ENCODE measurements at places on chromosomes 5 and 9.

DNA sequence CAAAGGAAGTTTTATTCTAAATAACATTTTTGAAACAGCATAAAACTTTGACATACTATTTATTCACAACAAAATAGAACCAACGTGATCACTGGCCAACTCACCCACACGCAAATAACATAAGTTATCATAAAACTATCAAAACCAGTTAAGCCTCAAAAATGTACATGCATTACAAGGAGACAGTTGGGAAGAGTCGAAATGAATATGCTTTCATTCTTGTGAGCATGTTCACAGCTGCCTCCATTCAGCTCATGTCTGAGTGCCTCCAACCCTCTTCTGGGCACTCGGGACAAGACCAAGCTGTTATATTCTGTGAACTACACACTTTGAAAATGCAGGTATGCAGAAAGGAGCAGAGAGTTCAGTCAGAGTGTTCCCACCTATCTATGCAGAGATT lies 284.9 kb downstream of the BNC2 start:
- DNase-seq: no peak

DNA sequence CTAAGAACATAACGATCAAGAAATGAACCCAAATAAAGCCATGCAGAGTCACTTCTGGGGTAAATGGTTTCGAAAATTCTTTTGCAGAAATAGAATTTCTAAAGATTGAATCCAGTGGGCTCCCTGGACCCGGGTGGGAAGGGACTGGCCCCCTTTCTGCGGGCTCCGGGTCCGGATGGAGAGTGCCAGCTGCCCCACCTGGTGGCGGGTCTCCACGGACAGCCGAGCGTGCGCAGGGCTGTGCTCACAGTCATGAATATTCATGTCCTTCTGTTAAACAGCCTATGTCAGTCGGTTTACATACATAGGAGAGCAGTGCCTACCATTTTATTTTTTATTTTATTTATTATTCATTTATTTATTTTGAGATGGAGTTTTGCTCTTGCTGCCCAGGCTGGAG lies 4.7 kb upstream of the PPP1R26 start:
- no peak for DNase-seq

- no peak for DNase-seq
Measured at GRCh38 chr9:135251331-135251761, 163.9 kb downstream of the OLFM1 start.

GRCh38 chr9:110837401-110838005 lies 168.9 kb downstream of the MUSK start:
- DNase-seq: no peak

DNA sequence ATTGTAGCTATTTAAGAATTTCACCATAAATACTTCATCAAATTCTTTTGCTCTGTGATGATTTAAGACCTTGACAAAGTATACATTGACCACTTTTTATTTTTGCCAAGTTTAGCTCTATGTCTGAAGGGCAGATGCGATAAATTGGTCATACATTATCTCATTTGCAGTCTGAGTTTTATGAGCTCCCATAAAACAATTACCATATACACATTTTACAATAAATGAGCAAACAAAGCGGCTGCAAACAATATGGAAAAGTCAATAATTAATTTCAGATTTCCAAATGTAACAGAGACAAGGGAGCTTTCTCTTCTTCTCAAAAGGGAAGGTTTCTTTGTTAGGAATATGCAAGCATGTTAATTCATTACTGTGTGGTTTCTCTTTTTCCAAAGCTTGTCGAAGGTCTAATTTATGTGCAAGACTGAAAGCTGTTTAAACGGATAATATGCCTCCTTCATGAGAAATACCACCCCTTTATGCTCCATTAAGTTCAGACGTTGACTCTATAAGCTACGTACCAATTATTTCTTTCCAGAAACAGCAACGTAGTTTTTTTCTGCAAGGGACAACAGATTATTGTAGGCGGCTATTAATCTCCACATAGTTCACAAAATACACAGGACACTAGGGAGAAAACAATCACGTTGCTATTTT lies 7.0 kb upstream of the IZUMO3 start:
- no peak for DNase-seq

- peak; percentile 32 for DNase-seq
Measured at GRCh38 chr5:34474573-34475021, 181.5 kb upstream of the RAI14 start.

- no peak for DNase-seq
Measured at GRCh38 chr9:87512311-87512710, 14.6 kb downstream of the DAPK1 start.

- no peak for DNase-seq
Measured at GRCh38 chr9:26527931-26528330, 364.7 kb downstream of the CAAP1 start.

DNA sequence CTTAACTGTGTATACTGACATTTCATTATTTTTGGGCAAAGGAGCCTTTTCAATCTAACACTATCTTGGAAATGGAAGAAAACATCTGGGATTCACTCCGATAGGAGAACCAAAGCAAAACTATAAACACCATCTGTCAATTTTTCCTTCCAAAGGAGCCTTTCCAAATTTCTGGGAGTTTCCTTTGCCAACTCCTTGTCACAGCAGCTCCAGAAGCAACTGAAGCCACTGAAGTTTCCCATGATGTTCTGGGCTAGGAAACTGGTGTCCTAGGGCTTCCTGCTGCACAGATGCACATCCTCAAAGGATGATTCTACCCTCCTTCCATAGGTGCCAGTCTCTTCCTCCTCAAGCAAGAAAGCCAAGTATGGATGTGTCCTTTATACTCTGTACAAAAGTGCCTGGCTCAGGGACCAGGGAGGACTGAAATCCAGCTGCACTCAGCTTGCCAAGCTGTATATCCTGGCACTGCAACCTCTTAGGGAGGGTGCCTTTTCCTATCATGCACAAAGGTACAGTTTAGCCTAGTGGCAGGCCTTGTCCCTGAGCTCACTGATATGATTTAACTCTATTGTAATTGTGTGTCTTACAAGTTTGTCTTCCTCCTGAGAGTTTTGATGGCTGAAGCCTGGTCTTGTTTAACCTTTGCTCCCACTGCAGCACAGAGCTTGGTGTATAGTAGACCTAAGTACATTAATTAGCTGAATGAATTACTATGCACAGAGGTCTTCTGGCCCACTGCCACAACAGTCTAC lies 8.4 kb upstream of the UBAP1 start:
- DNase-seq: no peak

DNA sequence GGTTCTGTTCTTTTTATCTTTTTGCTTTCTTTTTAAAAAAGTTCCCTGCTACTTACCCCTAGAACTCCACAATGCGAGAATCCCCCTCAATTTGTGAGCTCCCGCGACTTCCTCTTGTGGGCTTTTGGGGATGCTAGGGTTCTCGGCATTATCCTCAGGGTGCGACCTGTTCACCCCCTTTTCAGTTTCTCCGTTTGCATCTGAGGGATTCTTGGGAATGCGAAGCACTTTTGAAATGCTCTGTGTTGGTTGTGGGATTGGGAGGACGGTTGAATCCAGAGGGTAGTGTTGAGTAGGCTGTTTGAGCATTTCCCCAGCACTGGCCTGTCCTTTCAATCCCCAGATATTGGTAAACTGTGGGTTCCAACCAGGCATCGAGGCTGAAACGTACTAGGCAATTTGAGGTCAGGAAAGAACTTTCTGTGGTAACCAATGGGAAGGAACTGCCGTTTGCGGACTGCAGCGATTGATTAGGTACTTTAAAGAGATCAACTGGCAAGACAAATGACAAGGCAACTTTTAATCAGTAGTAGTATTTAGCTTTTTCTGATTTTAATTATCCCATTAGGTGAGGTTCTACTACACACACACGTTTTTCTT lies 415 bp downstream of the XRCC4 start:
- DNase-seq: no peak

- DNase-seq: no peak
Measured at GRCh38 chr9:134575103-134575900, 66.3 kb upstream of the COL5A1 start.

DNA sequence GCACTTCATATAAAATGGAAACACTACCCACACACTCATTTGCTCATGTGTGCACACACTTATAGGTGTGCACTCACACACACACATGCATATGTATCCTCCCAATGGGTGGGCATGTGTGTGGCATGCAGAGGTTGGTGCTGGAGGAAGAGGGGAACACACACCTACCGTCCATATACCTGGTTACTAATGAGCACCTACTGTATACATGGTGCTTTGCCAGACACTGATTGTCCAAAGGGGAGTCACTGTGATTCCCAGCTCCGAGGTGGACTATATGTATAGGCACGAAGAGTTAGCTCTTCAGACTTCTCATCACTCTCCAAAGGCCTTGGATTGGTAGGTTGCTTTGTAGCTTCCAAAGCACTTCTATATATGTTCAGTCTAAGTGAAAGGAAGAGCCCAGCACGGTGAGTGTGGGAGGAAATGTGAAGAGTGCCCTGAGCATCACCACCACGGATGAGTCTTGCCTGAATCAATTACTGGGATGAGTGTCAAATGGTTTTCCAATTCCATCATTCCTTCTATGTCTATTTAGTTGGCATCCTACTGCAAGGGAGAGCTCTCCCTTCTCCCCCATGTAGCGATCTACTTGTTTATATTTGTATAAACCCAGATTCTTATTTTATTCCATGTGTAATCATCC lies 12.6 kb upstream of the ERGIC1 start:
- DNase-seq: no peak

All from GM04504 (cell line).